ENCODE measurements at places on chromosomes 6 and 20.

- DNase-seq = no peak
These were observed 58.2 kb upstream of the VGLL2 start for GRCh38 chr6:117206944-117207687.

- no peak for DNase-seq
These were observed 170.9 kb upstream of the STXBP5 start for GRCh38 chr6:147033267-147033666.

GRCh38 chr6:6612308-6612707, 23.8 kb downstream of the LY86 start:
- no peak for DNase-seq

DNA sequence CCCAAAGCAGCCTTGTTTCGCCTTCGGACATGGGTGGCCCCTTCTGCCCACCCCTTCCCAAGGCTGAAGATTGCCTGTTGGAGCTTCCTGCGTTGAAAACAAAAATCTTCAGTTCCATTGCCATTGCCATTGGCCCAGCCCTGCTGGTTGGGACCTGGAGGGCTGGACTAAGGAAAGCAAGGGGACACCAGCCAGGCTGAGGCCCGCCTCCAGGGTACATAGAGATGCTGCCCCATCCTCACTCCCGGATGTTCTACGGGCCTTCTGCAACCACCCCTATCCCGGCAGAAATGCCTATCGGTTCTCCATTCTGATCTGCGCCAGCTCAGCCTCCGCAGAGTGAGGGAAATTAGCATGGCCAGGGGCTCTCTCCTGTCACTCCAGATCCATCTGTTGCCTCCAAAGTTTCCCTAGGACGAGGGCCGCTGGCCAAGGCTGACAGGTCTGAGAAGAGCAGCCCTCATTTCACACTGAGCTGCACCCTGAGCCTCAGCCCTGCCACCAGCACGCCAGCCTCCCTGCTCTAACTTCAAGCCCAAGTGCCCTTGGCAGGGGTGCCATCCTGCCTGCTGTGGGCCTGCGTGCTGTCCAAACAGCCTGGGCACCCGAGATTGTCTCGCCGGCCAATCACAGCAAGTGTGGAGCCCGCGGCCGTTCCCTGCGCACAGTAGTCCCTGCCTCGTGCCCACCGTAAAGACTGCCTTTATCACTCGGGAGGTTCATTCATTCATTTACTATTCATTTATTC, 13.4 kb upstream of the STX16 start:
- no peak for DNase-seq

- DNase-seq = no peak
These were observed 7.5 kb downstream of the SNX5 start for GRCh38 chr20:17960927-17961586.

DNA sequence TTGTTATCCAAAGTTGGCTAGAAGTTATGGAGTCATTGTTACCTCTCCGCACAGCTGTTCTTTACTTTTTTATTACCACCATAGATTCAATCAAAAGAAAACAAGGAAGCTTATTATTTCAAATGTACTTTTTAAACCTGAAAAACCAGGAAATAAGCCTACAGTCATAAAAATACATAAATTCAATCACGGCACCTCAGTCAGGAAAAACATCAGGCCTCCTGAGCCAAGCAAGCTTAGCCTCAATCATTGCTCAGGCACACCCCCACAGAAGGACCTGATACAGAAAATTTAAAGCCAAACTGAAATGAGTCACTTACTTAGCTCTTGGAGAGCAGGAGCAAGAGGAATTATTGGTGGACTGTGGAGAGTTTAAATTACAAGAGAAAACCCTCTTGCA, 44.3 kb downstream of the MARCKS start:
- no peak for DNase-seq

DNA sequence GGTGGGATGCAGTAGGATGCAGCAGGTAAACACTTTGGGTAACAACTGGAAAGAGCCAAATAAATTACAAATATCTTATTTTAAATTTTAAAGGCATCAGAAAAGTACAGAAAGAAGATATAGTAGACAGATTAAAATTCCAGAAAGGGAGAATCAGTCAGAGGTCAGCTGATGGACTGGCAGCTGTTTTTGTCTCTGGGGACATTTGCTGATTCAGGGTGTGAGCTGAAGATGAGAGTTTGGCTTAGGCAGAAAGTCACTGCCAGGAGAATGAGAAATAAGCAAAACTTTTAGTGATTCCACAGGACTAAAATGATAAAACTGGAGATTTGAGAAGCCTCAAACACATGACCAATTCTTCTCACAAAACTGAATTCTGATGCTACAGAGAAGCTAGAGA, 39.5 kb downstream of the AHI1 start:
- DNase-seq = no peak

DNA sequence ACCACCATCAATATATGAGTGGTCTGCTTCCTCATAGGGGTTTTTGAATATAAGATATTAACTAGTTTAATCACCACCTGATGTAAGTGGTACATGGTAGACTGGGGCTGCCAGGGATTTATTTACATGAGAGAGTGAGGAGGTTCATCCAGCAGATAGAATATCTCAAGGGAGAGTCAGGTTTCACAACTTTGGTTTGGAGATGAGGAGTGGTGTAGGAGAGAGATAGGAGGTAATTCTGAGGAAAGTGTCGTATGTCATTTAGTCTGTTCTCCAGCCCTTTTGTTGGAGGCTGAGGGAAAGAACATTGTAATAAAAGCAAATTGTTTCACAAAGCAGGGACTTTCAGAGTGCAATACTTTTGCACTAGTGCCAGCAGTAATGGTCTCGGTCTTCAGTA, 16.8 kb downstream of the L3MBTL3 start:
- DNase-seq = no peak

- DNase-seq = no peak
These were observed 21.0 kb downstream of the COL11A2 start for GRCh38 chr6:33171016-33171879.

- DNase-seq = no peak
These were observed 102.4 kb downstream of the CDH26 start for GRCh38 chr20:60060593-60060992.
